ENCODE measurements at places on chromosomes 5 and 9.

DNA sequence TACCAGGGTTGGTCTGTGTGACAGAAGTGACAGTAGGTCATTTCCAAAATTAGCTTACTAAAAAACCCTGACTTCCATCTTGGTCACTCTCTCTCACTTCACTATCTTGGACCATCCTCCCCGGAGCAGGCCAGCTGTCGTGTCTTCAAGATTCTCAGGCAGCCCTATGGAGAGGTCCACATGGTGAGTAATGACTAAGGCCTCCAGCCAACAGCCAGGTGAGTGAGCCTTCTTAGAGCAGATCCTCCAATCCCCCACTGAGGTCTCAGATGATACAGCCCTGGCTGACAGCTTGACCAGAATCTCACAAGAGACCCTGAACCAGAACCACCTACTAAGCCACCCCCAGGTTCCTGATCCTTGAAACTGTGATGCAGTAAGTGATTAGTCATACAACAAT is 92.0 kb downstream of the DCP2 start:
- no peak for DNase-seq

DNA sequence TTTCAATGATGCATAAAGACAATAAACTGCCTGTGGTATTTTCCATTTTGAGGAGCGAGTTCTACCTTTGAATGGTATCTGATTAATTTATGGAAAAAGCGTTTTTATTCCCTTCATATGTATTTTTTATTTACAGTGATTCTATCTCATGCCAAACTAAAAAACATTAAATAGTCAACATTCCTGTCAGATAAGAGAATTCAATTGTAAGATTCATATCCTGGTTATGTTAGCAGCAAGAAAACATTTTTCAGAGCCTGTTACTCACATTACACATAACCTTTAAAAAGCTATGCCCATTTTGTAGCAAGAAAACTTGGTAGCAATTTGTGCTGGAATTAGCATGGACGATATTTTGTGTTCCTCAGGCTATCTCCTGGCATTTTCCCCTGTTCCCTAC is 55.1 kb upstream of the PRLR start:
- no peak for DNase-seq

GRCh38 chr5:161460741-161461140 is 85.8 kb downstream of the GABRB2 start:
- DNase-seq: no peak

DNA sequence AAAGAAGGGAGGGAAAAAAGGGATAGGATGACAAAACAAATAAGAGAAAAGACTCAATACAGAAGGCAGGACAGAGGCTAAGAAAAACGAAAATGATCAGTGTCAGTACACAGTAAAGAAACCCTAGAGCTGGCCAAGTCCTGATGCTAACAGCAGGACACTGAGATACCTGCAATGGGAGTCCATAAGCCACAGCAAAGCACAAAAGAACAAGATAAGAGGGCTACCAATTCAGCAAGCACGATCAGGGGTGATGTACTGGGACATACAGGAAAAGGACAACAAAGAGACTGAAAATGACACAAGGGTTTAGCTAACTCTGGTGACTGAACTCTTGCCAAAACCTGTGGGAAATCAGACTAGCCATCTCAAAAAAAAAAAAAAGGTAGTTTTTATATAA is 1072.6 kb upstream of the COX7C start:
- DNase-seq: no peak

- no peak for DNase-seq
Measured at GRCh38 chr5:171659896-171660295, 125.7 kb upstream of the SMIM23 start.

GRCh38 chr5:8033261-8033660 is 164.3 kb downstream of the MTRR start:
- no peak for DNase-seq

GRCh38 chr9:35518225-35518821 is 28.4 kb downstream of the RUSC2 start:
- no peak for DNase-seq

GRCh38 chr9:131436376-131436775 is 42.5 kb downstream of the PRRC2B start:
- no peak for DNase-seq

DNA sequence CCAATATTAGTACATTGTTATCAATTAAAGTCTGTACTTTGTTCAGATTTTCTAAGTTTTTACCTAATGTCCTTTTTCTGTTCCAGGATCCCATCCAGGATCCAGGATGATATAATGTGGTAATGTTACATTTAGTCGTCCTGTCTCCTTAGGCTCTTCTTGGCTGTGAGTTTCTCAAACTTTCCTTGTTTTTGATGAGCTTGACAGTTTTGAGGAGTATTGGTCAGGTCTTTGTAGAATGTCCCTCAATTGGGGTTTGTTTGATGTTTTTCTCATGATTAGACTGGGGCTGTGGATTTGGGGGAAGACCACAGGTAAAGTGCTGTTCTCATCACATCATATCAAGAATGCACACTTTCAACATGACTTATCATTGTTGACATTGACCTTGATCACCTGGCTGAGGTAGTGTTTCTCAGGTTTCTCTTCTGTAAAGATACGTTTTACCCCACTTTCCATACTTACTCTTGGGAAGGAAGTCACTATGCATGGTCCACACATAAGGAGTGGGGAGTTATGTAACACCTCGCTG is 9.6 kb downstream of the NDFIP1 start:
- DNase-seq: no peak

GRCh38 chr9:122797316-122798063 is 2.4 kb upstream of the OR1K1 start:
- no peak for DNase-seq

DNA sequence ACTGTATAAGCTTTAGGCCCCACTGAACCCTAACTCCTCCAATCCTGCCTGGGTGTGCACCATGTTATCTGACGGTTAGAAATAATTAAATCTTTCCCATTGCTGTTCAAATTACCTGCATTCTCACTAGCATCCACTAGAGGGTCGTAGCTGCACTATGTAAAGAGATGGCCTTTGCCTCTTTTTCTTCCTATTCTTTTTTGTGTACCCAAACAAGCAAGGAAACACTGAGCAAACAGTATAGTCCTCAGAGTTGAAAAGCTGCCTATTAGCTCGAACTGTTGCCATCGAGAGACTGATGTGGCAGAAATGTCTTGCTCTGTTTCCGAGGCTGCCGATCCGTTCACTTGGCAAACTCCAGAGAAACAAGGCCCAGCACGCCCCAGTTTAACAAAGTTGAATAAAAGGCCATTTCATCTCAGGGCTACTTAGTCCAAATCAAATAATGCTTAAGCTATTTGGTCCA is 163.8 kb upstream of the TRPM3 start:
- peak; percentile 28 for DNase-seq

DNA sequence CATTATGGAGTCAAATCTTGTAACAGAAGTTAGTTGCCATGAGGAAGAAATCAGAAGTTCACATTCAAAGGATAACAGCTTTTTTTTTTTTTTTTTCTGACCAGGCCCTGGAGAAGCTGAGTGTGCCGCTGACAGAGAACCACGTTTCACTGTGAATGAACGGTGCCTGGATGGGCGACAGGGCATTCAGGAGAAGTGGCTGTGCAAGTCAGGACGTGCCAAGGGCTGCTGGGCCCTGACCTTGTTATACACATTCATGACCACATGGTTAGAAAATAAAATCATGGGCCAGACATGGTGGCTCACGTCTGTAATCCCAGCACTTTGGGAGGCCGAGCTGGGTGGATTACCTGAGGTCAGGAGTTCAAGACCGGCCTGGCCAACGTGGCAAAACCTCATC is 91.6 kb downstream of the ANKH start:
- no peak for DNase-seq

- no peak for DNase-seq
Measured at GRCh38 chr5:139877129-139877597, 81.6 kb downstream of the PSD2 start.

- DNase-seq: no peak
Measured at GRCh38 chr5:181243564-181244343, at the start of gene RACK1. RACK1 (minus strand) TSS chr5:181243906; CDS start chr5:181243800, 106 bp downstream.

DNA sequence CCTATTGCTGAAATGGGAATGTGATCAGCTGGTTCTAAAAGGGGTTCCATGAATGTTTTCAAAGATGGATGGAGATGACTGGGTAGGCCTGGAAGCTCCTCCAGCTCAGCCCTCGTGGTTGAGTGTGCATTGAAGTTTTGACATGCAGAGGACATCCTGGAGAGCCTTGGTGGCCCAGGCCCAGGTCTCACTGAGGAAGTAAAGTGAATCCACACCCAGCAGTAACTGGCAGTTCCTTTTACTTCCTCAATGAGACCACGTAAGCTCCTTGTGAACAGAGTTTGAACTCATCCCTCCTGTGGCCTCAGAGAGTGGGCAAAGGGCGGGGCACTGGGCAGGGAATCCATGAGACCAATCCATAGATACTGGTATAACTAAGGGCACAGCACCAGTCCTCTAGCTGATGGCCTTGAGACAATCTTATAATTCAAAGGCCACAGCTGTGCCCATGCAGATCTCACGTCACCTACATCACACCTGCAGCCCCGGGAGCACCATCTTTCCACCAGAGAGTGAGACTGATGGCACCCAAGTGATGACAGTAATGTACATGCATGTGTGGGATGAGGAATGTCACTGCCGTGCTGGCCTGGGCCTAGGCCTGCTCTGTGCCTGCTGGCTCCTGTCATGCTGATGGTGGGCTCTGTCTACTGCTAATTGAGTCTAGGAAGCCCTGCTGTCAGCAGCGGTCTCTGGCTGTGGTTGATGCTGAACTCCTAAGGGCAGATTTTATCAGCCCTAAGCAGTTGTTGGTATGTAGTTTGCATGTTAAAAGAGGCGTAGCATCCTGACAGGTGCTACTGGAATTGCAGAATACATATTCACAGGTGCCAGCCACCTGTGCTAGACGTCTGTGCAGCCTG is 257.8 kb downstream of the FSTL4 start:
- DNase-seq: no peak

DNA sequence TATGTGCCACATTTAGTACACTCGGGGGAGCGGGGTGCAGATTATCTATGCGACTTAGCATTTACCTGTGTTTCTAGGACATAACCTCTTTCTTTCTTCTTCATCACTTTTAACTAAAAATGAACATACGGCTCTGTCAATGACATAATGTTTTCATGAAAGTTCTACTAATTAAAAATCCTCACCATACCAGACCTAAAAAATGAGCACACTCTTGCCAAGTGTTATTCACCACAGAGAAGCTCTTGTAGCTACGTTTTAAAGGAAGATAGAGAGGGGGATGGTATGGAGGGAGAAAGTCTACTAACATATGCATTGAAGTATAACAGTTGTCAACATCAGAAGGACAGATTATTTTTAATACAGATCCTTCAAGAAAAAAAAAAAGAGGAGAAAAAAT is 1.6 kb downstream of the CDH10 start:
- no peak for DNase-seq

DNA sequence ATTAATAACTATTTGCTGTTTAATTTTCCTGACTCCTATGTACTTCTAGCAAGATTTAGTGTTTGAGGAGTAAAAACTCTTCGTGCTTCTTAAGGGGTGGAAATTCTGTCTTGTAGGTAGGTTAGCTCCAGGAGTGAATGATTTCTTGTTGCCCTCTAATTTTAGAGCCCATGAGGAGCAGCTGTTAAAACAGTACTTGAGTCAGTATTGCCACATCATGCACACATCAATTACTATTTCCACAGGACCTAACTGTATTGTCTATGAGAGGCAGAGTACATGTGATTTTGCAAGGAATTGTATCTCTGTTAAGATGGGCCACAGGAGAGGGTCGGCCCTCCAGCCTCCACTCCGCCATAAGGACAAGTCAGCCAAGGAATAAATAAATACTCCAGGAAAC is 91.2 kb downstream of the PDZD2 start:
- no peak for DNase-seq

DNA sequence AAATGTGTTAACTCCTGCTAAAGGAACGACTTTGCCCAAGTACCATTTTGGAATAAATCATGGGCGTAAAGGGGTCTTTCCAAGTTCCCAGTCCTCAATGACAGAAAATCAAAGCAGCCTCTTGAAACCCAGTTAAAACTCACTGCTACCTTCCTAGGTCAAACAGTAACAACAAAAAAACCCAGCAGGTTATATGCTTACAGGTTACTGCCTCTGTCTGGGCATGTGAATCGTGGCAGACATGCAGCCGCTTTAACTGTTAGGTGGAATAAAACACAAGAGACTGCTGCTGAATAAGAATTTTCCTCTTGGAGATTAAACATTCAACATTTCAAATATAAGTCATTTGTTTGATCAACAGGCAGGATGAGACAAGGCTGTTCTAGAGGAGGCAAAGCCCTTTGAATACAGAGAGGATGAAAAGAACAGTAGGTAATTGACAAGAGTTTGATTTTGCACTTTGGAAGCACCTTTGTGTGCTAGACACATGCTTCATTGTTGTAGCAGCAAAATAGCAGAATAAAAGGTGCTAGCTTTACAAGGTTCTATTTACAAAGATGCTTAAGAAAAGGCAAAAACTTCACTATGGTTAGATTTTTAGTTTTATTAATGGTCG is 319.4 kb downstream of the NDUFS4 start:
- no peak for DNase-seq

DNA sequence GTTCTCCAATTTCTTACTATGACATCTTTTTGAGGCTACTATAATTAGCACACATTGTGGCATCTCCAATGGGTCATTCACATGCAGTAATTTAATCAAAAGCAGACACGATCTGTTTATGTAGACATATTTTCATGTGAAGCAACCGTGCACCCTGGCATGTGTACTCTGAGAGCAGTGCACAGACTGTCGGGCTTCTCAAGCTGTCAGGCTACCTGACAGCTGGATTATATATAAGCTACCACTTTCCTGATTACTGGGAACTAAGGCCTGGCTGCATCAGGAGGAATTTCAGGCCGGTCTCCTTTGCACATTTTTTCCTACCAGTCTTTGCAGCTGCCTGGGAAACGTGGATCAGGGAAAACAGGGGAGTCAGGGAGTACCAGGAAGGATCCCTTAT is 197.5 kb downstream of the MAPKAP1 start:
- DNase-seq: no peak

- no peak for DNase-seq
Measured at GRCh38 chr9:89600831-89601230, 4.0 kb upstream of the GADD45G start.

DNA sequence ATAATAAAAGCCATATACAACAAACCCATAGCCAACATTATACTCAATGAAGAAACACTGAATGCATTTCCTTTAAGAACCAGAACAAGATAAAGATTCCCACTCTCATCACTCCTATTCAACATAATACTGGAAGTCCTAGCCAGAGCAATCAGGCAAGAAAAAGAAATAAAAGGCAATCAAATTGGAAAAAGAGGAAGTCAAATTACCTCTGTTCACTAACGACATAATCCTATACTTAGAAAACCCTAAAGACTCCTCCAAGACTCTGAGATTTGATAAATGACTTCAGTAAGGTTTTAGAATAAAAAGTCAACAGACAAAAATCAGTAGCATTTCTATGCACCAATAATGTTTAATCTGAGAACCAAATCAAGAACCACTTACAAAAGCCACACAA is 36.6 kb upstream of the HTR4 start:
- DNase-seq: no peak

All from occipital lobe (tissue), 3 donors.